DMS53 (cell line): ENCODE measurements at places on chromosomes 7 and 10.

DNA sequence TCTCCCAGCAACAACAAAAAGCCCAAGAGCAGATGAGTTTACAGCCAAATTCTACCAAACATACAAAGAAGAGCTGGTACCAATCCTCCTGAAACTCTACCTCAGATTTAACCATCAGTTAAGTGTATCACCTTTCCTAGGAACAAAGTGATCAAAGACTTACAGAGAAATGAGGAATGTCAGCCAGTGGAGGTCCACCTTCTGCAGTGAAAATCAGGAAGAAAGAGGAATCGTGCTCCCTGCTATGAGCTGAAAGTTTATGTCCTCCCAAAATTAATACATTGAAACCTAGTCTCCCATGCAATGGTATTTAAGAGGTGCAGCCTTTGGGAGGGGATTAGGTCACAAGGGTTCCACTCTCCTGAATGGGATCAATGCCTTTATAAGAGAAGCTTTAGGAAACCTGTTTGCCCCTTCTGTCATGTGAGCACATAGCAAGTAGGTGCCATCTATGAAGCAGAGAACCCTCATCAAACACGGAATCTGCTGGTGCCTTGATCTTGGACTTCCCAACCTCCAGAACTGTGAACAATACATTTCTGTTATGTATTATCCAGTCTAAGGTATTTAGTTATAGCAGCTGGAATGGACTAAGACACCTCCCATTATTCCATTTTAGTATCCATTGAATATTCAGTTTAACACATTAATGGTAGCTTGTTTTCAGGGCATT is 139.0 kb upstream of the FZD8 start:
- no peak for DNase-seq

- peak; percentile 56 for DNase-seq
Measured at GRCh38 chr7:127047521-127047920, 205.2 kb downstream of the GRM8 start.

DNA sequence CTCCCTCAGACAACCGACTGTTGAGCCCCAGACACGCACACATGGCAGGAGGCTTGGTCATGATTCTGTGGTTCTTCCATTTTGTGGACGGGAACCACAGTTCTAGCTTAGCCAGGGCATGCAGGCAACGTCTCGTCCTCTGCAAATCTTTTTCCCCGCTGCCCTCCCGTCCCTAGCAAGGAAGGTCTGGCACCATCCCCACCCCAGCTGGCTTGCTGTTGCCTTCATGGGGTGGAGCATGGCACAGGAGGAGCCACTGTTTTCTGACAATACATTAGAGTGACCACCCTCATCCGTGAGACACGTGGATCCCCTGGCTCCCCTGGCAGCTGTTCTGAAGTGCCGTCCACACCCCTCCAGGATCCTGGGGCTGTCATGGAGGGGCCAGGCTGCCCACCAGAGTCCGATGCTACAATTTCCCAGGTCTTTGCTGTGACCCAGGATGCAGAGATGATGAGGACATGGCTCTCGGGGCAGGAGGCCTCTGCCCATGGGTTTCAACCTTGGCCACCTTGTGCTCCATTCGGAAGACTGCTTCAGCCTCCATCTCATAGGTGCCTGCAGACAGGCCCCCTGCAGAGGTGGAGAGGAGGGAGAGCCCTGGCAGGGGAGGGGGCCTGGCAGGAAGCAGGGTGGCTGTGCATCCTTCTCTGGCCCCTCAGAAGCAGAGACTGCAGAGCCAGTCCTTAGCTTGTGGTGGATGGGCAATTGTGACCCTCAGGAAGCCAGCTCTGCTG is 233.6 kb downstream of the GLRX3 start:
- DNase-seq = no peak

DNA sequence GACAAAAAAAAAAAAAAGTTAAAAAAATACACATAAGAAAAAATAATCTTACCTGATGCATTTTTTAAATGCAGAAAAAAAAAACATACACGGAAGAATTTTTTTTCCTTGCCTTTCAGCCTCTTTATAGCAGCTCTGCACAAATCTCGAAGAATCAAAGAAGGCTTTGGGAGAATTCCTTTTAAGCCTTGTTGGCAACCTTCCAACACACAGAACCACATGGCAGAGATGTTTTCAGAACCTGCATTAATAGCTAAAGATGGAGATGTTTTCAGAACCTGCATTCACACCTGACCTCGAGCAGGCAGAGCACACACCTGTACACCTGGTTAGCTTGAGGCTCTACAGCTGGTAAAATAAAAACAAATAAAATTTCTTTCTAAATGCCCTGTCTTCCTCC is 65.6 kb downstream of the DOCK4 start:
- DNase-seq = peak; percentile 41

DNA sequence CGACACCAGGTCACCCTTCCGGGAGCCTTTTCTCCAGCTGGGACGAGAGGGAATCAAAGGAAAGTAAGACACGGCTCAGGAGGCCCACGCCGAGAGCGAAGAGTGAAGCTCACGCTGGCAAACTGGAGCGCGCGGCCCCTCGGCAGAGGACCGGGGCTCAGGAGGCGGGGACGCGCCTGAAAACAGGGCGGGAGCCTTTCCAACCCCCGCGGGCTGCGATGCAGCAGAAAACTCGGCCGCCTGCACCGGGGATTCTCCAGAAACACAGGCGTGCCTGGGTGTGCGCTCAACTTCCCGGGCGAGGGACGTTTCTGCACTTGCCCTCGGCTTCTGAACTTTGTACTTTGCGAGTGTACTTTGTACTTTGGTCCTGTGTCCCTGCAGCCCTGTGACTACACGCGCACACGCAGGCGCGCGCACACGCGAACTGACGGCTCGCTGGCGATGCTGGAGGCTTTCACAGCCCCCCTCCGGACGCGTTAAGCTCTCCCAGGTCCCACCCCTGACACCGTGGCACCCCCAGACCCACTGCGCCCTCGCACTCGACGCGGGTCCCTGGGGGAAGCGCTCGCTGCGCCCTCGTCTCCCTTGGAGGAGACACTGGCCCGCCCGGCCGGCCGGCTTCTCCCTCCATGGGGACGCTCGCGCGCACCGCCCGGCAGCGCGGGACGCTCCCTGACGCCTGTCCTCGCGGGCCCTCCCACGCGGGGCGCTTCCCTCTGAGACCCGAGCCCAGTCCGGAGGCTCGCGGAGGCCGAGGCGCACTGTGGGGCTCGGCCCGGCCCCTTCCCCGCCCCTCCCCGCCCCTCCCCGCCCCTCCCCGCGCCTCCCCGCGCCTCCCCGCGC is 588 bp upstream of the PAOX start:
- DNase-seq = peak; percentile 75

DNA sequence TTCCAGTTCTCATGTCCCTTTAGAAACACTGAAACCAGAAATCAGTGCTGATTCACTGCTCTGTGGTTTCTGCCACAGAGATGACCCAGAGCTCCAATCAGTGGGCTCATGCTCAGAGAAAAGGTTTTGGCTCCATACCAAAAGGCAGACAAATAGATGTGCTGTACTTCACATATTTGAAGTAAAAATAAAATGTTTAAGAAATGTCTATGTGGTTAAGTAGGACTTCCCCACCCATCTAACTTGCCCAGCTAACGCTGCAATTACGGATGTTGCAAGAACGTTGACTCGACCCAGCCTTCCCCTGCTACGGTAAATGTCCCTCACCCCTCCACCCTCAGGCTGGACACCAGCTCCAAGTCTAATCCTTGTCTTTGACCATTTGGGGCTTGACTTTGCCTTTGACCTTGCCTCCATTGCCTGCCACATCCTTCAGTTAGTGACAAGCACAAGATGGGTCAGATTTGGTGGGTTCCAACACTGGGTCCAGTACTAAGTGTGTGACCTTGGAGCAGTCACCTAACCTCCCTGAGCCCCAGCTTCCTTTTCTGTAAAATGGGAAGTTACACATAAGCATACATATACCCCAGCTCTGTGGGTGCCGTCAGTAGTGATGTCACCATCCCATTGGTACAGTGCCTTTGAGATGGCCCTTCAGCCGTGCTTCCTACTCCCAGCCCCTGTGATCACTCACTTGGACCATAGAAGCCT is 95.8 kb downstream of the CHST15 start:
- DNase-seq = no peak

GRCh38 chr10:75395066-75395931 is 6.3 kb downstream of the ZNF503 start:
- peak; percentile 85 for DNase-seq

DNA sequence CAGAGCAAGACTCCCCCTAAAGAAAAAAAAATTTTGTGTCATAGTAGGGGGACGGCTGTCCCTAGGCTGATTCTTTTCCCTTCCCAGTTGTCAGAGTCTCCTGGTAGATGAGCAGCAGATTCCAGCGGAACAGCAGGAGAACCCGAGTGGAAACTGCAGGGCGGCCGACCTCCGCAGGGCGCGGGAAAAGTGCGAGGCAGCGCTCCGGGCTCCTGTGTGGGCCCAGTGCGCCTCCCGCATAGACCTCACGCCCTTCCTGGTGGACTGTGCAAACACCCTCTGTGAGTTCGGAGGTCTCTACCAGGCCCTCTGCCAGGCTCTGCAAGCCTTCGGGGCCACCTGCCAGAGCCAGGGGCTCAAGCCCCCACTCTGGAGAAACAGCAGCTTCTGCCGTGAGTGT is 46.0 kb downstream of the ZAN start:
- no peak for DNase-seq

DNA sequence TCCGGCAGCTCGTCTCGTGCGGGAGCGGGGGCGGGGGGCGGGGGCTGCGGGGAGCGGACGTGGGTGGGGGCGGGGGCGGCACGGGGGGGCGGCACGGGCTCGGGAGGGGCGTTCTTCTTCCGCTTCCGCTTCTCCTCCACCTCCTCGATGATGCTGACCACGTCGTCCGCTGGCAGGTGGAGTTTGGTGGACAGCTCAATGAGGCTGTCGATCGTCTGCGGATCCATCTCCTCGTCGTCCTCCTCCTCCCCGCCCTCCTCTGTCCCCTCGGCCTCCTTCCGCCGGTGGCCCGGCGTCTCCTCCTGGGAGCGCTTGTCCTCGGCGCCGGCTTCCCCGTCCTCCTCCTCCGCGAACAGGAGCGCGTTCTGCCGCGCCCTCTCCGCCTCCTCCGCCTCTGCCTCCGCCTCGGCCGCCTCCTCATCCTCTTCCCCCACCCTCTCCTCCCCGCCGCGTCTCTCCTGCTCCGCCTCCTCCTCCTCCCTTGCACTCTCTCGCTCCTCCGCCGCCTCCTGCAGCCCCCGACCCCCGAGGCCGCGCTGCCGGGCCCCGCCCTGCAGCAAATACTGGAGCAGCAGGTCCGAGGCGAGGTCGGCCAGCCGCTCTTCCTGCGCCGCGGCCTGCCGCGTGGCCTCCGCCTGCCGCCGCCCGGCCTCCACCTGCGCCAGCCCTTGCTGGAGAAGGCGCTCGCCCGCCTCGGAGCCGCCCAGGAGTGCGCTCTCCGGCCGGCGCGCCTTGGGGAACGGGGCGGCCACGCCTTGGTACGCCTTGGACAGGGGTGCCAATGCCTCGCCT is 1.9 kb downstream of the VGF start:
- DNase-seq = peak; percentile 93

DNA sequence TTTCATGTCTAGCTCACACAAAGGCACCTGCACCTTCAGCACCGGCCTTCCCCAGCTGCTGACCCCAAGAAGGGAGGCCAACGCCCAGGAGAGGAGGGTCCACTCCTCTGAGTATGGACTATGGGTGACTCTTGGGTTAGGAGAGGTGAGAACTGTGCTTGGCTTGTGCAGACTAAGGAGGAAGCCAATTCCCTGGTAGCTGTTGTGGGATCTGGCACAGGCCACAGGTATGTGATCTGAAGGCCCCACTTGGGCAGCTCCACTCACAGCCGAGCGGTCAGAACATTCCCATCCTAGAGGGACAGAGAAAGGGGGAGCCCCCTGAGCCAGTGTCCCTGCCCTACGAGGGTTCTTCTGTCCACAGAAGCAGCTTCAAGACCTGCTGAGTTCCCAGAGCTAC is 52.8 kb upstream of the FIGNL1 start:
- no peak for DNase-seq

GRCh38 chr7:139827042-139827441 is 2.0 kb upstream of the TBXAS1 start:
- peak; percentile 60 for DNase-seq

DNA sequence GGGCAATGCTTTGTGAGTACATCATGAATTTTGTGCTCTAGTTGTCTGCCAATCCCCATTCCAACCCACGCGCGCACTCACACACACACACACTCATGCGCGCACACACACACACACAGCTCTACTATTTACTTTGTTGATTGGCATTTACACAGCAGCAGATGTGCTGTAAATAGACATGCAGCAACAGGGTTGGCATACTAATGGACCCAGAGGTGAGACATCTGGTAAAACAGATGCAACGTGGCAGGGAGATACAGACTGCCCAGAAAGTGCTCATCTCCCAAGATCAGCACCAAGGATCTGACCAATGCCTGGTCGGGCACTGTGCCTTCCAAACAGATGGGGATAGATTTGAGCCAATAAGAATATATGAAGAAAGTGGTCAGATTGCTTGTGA is 873.0 kb downstream of the SORCS3 start:
- no peak for DNase-seq

DNA sequence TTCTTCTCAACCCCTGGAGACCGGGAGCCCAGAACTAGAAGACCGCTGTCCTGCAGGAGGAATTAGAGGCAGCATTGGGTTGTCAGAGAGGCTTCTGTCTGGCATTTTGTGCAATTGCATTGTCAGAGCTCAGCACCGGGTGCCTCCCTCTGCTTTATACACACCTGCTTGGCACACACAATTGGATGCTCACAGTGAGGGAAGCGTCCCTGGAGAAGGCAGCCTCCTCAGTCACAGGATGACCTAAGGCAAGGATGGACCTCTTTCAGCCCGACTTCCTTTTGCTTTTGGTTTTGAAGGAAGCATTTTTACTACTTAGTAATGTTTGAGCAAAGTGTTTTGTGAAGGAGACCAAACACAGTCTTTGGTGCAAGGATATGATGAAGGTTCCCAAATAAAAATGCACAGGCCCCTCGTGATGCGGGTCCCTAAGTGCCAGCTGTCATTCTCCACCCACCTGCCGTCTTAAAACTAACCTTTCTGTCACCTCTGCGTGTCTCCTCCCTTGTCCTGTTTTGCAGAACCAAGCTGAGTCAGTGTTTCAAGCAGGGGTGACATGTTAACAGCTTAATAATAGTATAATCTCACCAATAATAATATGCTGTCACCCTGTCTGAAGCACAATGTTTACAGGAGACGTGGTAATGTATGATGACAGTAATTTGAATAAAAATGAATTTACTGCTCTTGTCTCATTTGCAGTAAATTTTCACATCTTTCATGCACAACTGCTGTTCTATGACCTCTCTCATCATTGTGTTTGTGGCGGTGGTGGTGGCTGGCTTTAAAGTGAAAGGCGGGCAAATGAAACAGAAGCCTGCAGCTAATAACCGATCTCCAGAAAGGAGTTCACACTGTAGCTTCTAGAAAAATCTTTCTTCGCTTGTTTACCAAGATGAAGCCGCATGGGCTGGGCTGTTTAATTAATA is 430.2 kb upstream of the MKI67 start:
- DNase-seq = no peak
